Foreskin melanocyte (primary cell): ENCODE measurements at places on chromosomes 5 and 9.

DNA sequence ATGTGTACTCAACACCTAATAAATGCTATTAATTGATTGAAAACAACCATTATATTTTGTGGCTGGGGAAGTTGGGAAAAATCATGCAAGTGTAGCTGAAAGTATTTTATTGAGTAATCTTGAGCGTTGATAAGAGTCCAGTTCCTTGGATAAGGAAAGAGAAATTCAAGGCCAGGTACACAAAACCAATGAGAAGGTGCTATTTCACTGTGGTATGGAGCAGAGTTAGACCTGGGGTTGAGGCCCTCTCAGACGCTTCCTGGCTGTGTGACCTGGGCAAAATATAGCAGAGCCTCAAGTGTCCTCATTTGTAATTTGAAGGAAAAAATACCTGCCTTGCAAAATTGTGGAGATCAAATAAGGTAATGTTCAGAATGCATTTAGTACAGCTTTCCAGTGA, 50.1 kb downstream of the GALNT10 start:
- DNase-seq = no peak

DNA sequence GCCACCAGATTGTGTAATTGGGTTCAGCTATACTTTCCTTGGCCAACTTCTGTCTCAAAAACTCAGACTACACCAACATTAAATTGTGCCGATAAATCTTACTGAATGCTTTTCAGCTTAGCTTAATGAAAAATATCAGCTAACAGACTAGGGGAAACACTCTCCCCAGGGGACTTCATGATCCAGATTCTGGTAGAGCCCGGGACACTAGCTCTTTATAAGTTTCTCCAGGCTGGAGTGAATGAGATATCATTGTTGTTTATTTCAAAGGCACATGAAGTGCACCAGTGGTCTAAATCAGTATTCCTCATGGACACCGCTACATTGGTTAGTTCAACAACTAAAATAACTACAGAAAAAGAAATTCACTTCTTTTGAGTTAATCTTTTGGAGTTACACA, 10.5 kb upstream of the LHFPL2 start:
- no peak for DNase-seq

DNA sequence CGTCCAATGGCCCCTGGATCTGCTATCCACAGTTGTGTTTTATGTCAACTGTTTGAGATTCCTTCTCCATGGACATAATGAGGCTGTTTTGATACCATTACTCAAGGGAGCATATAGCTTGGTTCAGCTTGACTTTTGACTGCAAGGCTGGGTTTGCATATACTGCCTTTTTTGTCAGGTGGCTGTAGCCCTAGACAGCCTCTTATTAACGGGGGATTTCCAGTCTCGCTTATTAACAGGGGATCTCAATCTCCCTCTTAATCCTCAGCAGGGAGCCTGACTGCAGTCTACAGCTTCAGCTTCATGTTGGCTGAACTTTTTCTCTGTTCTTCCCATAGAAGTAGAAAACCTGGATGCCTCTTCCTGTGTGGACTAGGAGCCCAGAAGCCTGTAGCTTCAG, 73.7 kb upstream of the TNC start:
- DNase-seq = no peak

DNA sequence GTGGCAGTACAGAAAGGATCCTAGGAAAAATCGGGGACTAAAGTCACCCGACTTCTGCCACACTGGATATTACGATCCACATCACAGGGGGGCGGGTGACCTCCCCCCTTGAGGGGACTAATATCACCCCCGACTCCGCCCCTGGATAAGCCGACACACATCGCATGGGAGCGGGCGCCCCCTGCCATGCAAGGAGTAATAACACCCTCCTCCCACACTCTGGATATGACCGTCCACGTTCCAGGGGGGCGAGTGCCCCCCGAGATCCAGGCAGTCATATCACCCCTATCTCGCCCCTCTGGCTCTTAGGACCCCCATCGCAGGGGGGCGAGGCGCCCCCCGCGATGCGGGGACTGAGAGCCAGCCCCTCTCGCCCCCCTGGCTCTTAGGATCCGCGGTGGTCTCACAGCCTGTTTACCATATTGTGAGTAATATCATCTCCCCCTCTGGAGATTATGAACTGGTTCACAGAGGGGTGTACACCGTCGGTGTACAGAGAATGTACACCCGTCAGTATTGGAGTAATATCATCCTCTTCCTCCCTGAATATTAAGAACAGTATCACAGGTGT, 423.0 kb downstream of the DIRAS2 start:
- no peak for DNase-seq

DNA sequence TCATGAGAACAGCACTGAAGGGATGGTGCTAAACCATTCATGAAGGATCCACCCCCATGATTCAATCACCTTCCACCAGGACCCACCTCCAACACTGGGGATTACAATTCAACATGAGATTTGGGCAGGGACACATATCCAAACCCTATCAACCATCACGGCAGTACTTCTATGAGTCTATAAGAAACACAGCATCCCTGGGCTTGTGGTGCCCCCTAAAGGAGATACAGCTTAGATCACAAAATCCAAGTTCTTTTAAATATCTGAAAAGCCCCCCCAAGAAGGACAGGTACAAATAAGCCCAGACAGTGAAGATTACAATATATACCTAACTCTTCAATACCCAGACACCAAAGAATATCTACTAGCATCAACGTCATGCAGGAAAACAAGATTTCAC, 233.7 kb upstream of the ADRA1B start:
- DNase-seq = no peak

- DNase-seq = no peak
Observed at GRCh38 chr5:123455095-123455494, 31.9 kb upstream of the CEP120 start.

DNA sequence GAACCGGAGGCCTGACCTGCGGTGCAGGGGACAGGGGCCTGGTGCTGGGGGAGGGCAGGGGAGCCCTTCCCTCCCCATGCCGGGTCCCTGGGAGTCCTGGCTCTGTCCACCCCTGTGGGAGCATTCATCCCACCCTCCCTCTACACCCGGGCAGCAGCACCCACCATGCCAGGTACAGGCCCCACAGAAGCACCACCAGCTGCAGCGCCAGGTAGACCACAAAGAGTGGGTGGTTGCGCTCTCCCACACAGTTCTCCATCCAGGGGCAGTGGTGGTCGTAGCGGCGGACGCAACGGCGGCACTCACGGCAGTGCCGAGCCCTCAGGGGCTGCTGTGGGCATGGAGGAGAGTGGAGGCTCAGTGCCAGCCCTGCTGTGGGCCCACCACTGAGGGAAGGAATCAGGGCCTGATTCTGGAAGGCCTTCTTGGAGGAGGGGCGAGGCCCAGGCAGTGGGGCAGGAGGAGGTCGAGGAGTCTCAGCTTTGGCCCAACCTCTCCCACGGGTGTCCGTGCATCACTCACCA, 2.4 kb downstream of the ZDHHC12 start:
- DNase-seq = no peak

DNA sequence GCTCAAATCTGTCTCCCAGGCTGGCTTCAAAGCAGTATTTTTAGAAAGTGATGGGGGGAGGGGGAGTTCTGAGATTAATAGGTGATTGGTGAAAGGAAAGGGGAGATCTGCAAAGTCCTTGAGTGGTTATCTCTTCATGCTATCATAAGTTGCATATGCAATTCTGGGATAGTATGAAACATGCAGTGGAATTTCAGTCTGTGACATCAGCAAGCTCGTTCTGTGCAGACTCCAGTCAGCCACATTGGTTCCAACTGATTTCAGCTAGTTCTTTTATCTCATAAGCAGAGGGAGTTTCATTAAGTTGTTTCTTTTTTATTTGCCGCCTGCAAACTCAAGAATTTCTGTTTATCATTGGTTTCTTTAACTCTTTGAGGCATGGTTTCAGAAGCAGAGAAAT, 180.5 kb upstream of the SH3GL2 start:
- no peak for DNase-seq

DNA sequence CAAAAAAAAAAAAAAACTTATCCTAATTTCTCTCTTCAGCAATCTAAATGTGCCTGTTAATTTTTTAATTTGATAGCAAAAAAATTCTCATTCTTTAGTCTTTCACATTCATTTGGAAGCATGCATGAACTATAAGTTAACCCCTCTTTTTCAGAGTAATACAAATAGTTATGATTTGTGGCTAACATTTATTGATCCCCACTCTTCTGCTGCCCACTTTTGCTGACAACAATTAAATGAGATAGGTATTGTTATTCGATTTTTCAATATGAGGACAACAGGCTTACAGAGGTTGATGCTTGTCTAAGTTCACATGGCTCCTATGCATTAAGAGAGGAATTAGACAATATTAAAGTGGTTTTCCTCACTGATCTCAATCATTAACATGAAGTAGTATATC, 2.9 kb upstream of the NR3C1 start:
- DNase-seq = no peak

DNA sequence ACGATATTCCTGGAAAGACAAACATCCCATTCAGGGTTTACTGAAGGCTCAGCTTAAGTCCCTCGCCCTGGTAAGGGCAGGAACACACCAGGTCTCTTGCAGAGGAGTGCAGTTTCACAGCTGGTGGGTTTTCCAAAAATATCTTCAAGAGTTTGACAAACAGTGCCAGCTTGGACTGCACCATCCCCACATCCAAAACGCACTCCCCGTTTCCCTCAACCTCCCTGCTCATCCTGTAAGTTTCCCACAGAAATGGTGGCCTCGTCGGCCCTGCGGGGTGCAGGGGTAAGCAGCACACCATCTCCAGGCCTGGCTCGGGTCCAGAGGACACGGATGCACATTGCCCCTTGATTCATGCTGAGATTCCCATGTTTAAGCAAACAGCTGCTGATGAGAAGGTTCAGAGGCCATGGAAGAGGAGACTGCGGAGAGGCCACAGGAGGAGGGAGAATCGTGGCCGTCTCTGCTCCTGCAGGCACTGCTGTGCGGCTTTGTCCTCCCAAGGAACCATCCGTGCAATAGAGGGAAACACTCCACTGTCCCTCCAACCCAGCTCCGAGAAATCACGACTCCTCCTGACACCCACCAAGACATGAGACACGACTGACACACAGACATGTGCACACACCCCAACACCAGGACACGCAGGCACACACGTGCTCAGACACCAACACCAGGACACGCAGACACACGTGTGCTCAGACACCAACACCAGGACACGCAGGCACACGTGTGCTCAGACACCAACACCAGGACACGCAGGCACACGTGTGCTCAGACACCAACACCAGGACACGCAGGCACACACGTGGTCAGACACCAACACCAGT, 24.0 kb upstream of the SLC12A7 start:
- DNase-seq = no peak

- no peak for DNase-seq
Observed at GRCh38 chr5:90326995-90327394, 82.6 kb downstream of the CETN3 start.

- DNase-seq = no peak
Observed at GRCh38 chr5:52998552-52999313, 9.6 kb downstream of the ITGA2 start.

GRCh38 chr9:92980085-92980745, 32.9 kb downstream of the FGD3 start:
- no peak for DNase-seq

- DNase-seq = no peak
Observed at GRCh38 chr5:10567121-10567591, 3.3 kb downstream of the ANKRD33B start.

- DNase-seq = no peak
Observed at GRCh38 chr9:123109540-123110279, 76.2 kb downstream of the GPR21 start.

GRCh38 chr5:16135506-16135905, 44.1 kb downstream of the MARCHF11 start:
- DNase-seq = no peak

DNA sequence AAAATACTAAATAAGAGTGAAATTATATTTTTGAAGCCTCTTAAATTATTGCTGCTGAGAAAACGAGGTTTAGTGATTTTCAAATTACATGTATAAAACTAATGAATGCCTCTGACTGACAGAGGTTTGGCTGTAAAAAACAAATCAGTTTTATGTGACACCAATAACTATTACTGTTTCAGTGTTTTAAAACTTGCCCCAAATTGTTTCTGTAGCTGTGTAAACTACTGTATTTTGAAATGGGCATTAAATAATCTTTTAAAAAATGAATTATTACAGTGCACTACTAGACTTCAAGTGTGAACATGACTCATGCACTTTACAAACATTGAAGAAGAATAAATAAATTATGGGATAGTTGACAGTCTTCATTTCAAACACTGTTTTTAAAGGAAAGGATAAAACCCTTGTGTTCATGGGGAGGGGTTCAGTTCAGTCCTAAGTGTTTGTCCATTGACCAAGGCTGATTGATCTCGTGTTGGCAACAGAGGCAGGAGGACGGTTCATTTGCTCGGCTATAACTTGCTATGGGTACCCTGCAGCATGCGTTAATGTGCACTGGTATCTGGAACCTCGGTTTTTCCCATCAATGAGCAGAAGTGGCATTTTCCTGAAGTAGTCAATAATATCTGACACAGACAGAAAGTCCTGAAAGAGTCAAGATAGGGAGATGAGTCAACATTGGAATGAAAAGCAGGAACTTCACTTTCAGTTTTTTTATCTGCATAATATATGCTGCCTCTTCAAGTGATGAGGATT, 15.6 kb downstream of the C5orf58 start:
- no peak for DNase-seq

DNA sequence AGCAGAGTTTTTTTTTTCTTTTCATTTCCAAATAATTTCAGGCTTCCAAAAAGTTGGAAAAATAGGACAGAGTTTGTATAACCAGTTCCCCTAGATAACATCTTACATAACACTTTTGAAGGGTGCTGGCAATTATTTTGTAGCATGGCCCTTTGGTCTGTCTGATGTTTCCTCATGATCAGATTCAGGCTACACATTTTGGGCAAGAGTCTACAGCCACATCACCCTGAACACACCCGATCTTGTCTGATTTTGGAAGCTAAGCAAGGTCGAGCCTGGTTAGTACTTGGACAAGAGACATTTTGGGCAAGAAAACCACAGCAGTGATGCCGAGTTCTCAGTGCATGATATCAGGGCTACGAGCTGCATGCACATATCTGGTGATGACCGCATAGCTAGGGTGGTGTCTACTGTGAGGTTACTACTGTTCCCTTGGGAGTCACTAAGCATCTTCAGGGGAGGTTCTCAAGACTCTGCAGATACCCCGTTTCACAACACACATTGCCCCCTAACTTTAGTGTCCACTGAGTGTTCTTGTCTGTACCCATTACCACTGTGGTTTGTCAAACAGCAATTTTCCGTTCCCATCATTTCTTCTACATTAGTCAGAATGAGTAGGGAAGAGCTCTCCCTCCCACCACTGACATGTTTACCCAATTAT, 86.2 kb downstream of the TTC39B start:
- no peak for DNase-seq

GRCh38 chr5:181241393-181241975, 2.2 kb downstream of the RACK1 start:
- peak; percentile 91 for DNase-seq
